ENCODE measurements at places on chromosomes 6 and 20.
A peak's percentile ranks its signal among the peaks of the same experiment; 100 is the strongest.

GRCh38 chr6:40693768-40694167 is 106.6 kb upstream of the LRFN2 start:
- DNase-seq: no peak

DNA sequence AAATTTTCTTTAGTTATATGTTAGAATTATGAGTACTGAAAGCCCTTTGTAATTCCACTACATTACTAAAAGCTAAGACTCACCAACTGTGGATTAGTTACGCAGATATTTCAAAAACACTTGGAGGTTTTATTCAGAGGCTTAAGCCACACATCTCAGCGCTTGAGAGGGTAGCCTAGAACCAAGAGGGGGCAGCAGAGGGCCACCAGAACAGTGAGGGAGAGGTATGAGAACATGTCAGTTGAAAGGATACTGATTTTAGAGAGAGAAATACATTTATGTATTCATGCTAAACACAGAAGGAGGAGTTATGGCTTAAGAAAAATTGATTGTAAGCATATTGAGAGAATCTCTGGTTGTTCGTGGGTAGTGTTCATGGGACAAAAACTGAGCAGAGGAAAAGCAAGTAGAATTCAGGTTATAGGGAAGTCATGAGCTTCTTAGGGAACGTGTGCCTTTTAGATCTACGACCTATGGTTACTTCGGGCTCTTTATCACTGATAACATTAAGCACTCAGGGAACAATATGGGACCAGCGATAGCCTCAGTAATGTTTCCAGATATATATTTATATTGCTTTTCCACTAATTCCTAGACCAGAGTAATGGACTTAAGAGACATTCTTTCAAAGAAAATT is 20.4 kb upstream of the SERINC1 start:
- DNase-seq: peak; percentile 66

DNA sequence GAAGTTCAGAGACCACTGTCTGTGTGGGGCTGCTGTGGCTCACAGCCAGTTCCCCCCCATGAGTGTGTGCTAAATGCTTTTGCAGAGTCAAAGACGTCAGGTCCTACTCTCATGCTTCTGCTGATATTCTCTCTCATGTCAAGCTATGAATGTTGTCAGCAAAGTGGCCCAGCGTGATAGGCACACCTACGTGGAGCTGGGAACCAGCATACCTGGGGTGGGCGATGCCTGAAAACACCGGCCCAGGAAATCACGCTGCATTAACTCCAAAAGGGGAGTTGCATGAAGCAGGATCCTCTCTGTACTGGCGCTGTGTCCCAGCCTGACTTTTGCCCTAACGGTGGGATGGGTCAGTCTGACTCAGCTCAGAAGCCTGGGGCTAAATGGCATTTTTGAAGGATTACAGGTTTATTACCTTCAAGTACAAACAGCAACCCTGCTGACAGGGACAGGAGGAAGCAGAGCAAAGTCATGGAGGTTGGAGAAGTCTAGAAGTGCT is 9.0 kb upstream of the MRPS10 start:
- DNase-seq: peak; percentile 35

DNA sequence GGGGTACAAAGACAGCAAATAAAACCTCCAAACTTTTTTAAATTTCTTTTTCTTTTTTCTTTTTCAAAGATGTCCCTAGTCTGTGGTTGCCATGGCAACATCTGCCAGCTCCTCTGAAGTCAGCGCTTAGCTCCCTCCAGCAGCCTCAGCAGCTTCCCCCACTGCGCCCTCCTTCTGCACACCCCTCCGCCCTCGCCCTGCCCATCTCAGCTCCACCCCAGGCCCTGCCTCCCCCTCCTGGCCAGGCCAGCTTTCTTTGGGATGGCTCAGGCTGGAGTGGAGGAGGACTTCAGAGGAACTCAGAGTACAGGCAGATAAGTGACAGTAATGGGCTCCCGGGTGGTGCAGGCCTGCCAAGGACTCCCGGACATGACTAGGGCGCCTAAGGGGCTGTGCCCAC is 104.6 kb downstream of the LRFN2 start:
- DNase-seq: no peak

GRCh38 chr6:88422831-88423230 is 256.7 kb upstream of the CNR1 start:
- DNase-seq: no peak

DNA sequence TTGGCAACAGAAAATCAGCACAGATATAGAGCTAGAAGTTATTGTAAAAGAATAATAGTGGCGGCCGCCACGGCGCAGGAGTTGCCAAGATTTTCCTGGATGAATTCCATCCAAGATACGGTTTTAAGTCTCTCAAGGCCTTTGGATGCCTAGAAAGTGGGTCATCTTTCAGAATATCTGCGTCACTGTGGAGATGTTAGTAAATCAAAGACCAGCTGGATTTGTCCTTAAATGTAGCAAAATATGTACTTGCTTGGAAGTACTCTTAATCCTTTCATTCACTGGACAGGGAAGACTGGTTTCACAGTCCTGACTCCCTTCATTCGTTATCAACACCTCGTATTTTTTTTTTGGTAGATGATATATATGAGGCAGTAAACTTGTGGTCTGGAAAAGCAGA is 83.0 kb downstream of the SLC22A3 start:
- DNase-seq: peak; percentile 95

DNA sequence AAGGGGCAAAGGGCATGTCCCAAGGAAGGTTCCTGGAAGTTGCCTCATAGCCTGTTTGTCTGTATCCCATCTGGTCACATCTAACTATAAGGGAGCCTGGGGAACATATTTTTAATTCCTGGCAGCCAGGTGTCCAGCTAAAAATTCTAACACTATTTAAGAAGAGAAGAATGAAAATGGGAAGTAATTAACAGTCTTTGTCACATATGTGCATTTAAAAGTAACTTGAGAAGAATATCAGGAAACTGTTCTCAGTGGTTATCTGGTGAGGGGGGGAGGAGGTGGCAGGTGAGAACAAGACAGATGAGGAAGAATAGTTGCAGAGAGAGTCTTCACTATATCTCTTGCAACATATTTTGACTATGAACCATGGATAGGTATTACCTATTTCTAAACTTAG is 75.5 kb upstream of the ELOVL5 start:
- DNase-seq: no peak

- DNase-seq: peak; percentile 68
Measured at GRCh38 chr6:157269261-157269794, 54.0 kb downstream of the TMEM242 start.

- DNase-seq: peak; percentile 94
Measured at GRCh38 chr6:116229287-116229913, 24.5 kb downstream of the TSPYL4 start.

DNA sequence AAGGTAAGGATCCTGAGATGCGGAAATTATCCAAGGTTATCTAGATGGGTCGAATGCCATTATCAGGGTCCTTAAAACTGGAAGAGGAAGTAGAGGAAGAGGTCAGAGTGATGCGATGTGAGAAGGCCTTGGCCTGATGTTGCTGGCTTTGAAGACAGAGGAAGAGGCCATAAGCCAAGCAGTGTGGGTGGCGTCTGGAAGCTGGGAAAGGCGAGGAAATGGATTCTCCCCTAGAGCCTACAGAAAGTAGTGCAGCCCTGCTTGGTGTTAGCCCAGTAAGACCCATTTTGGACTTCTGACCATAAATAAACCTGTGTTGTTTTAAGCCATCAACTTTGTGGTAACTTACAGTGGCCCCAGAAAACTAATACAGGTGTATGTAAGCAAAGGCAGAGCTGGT is 2.0 kb downstream of the SRXN1 start:
- DNase-seq: no peak

GRCh38 chr6:169961772-169962561 is 210.5 kb downstream of the ERMARD start:
- DNase-seq: no peak

DNA sequence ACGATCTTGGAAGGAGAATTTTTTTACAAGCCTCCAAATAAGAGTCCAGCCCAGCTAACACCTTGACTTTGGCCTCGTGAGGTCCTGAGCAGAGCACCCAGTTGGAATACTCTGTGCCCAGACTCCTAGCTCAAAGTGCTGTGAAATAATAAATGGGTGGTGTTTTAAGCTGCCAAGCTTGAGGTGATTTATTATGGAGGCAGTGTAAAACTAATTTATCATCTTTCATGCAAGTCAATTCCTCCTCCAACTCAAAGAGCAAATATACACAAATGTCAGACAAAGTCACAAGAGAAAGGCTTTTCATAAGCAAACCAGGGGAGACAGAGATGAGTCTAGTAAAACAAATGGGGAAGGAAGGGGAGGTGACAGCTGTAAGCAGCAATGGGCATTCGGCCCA is 12.7 kb downstream of the ABT1 start:
- DNase-seq: no peak

DNA sequence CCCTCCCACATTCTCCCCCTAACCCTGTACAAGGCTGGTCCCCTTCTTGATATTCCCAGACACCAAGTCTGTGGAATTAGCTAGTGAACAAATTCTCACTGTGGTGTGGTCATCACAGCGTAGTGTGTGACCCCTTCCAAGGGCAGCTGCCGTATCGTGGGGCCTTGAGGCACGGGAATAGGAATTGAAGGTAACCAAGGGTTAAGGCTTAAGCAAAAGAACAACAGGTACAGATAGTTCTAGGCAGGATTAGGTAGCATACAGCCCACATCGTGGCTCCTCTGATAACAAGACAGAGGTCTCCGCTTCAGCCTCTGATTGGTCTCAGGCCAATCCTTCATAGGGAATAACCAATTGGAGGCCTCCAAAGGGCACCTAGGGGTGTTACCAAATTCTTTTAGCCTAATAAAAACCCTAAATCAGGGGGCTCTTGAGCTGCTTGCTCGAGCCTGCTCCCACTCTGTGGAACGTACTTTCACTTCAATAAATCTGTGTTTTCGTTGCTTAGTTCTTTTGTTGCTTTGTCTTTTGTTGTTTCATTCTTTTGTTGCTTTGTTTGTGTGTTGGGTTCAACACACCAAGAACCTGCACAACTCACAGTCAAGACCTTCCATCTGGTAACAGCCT is 64.7 kb downstream of the GPR6 start:
- DNase-seq: no peak

DNA sequence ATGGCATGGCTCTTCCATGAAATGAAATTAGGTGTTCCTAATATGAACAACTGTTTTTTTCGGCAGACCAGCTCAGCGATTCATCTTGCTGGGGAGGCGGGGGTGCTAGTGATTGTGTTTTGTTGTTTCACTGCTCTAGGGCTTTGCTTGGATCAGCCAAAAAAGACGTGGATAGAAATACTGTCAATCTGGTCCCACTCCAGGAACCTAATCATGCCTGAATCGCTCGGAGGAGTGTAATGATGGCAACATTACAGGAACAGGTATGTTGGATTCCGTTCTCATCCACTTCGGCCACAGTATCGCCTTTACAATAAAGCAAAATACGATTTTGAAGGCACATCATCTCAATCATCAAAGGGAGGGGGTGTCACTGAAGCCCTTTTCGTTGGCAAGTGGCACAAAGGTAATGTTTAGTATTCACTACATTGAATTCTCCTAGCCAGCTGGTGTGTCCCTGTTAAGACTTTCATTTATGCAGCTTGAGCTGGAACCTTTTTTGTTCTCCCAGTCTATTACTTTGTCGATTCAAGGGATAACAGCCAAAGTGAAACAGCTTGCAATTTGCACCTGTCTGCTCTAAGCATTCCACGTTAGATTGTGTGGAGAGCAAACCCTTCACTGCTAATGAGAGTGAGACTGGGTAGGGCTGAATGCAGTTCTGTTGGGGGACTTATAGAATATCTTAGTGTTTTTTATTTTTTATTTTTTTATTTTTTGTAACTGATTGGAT is 477.7 kb downstream of the TFAP2A start:
- no peak for DNase-seq

DNA sequence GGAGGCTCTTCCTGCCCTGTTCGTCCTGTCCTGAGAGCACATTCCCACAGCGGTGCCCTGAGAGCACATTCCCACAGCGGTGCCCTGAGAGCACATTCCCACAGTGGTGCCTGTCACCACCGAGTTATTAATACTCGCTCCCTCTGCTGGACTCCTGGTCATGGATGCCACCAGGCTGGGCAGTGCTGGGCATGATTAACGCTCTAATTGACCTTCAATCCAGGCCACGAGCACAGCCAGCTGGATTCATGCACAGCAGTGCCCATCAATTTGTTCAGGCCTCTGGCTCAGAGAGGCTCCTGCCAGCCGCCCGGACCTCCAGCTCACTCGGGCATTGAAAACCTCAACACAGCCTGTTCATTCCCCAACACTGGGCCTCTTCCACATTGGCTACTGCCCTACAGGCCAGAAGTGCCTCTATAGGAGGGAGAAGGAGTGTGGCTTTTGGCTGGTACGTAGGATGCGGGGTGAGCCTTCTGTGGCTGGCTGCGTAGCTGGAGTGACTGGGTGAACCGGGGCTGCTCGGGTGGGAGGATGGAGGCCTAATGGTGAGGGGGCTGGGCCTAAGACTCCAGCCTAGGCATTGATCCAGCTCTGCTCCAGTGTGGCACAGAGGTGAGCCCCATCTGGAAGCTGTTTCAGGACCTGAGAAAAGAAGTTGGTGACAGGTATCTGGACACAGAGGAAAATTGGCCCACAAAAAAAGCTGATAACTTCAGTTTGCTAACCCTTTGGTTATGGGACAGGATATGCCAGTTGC is 9.3 kb downstream of the IP6K3 start:
- no peak for DNase-seq

DNA sequence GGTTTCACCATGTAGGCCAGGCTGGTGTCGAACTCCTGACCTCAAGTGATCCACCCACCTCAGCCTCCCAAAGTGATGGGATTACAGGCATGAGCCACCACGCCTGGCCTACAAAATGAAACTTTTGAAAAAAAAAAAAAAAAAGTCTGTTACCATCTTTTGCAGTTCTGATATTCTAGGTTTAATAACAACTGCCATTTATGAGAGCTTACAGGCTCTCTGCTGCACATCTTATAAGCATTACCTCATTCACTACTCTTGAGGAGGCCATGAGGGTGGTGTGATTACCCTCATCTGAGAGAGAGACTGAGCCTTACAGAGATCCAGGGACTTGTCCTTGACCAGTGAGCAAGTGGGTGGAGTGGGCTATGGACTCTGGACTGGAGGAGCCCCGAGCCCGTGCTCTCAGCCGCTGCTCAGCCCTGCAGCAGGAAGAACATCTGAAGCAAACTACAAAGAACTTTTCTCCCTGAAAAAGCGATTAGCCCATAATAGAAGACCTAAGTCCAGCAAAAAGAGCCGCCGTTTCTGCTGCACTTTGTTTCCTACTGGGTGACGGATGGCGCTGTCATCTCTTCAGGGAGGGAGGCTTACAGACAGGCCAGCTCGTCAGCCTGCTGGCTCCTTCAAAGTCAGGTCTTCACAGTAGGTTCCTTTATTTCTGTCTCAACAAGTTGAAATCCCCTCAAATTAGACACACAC is 119.8 kb upstream of the AKAP12 start:
- DNase-seq: no peak

Data from AG10803 (cell line).